ENCODE measurements at places on chromosomes 6 and 20.

DNA sequence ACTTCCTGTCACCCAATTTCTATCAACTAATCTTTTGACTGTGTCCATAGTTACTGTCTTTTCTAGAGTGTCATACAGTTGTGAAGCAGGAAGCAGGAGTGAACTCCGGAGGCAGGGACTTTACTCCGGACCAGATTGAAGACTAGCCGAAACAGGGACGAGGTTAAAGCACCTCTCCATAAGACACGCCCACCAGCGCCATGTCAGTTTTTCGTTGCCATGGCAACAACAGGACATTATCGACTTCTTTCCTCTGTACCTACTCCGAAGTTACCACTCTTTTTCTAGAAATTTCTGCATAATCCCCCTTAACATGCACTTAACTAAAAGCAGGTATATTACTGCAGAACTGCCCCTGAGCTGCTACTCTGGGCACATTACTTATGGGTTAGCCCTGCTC lies 25.2 kb downstream of the TRIM38 start:
- no peak for DNase-seq

- no peak for DNase-seq
These were observed 25.4 kb downstream of the ZMYND8 start for GRCh38 chr20:47330933-47331708.

DNA sequence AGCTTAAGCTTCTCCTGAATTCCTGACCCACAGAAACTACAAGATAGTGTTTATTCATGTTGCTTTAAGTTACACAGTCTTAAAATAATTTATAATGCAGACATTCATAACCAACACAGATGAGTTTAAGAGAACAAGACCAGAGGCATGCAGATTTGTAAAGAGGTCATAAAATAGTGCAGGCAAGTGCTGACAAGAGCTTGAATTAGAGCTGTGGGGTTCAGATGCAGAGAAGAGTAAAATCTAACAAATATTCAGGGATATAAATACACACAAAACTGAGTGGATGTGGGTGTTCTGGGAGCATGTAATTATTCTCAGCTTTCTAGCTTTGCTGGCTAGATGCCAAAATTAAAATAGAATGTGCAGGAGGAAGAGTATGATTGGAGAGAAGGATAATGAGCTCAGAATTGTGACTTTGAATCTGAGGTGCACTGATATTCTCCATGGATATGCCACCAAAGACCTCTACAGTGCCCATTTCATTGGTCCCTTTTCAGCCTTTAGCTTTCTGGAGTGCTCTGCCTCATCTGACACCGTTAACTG lies 291.9 kb upstream of the SGK1 start:
- DNase-seq = no peak

DNA sequence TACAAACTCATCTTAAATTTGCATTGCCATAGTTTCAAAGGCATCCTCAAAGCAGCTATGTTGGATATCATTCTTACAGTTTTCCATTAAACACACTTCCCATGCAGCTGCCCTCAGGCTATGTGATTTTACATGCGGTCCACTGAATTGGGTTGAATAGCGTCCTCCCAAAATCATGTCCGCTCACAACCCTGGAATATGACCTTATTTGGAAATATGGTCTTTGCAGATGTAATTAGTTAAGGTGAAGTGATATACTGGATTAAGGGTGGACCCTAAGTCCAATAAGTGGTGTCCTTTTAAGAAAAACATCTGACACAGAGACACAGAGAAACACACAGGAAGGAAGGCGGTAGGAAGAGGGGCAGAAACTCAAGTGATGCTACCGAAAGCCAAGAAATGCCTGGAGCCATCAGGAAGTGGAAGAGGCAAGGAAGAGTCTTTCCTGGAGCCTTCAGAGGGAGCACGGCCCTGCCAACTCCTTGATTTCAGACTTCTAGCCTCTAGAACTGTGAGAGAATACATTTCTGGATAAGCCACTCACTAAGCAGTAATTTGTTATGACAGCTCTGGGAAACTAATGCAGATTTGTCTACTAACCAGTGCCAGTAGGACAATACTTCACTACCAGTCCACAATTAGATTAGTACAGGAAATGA lies 42.7 kb upstream of the NHSL1 start:
- DNase-seq = no peak

DNA sequence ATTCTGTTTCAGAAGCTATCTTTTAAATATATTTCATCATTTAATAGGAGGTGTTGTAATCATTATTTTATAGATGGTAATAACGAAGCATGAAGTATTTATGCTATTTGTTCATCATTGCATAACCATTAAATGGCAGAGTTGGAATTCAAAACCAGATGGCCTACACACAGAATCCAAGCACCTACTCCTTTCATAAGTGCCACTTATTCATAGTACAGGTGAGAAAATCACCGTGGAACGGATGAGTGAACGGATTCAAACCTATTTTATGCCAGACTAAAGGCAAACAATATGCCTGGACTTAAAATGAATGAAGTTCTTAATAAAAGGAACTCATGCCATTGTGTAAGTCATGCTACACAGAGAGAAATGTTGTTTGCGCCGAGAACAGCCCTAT lies 397.9 kb upstream of the ADGRB3 start:
- no peak for DNase-seq

DNA sequence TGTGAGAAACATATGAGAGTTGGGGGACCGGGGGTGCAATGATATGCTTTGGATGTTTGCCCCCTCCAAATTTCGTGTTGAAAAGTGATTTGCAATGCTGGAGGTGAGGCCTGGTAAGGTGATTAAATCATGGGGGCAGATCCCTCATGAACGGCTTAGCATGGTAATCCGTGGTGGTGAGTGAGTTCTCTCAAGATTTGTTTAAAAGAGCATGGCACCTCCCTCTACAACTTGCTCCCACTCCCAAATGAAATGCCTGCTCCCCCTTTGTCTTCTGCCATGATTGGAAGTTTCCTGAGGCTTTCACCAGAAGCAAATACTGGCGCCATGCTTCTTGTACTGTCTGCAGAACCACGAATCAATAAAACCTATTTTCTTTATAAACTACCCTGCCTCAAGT lies 2.5 kb downstream of the DEK start:
- DNase-seq = no peak

GRCh38 chr6:119187596-119187995 lies 109.1 kb upstream of the FAM184A start:
- DNase-seq = no peak

GRCh38 chr6:169997930-169998218 lies 246.5 kb downstream of the ERMARD start:
- DNase-seq = no peak

DNA sequence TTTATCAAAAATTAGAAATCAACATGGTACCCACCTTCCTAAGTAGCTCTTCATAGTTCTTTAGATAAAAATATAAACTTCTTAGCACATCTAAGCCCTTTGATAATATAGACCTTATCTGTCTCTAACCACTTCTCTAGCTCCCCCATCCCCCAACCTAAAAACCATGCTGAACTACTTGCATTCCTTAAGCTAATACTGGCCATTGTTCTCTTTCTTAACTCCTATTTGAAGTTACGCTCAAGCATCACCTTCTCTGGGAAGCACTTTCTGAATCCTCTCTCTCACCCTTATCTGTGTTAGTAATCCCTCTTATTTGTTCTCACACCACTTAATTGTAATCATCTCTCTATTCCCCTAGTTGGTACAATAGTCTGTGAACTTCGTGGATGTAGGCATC lies 153.0 kb downstream of the PHF3 start:
- no peak for DNase-seq

GRCh38 chr6:136647363-136647852 lies 97.2 kb upstream of the MAP7 start:
- DNase-seq = no peak

- no peak for DNase-seq
These were observed 63.0 kb downstream of the HIVEP1 start for GRCh38 chr6:12075067-12075563.

DNA sequence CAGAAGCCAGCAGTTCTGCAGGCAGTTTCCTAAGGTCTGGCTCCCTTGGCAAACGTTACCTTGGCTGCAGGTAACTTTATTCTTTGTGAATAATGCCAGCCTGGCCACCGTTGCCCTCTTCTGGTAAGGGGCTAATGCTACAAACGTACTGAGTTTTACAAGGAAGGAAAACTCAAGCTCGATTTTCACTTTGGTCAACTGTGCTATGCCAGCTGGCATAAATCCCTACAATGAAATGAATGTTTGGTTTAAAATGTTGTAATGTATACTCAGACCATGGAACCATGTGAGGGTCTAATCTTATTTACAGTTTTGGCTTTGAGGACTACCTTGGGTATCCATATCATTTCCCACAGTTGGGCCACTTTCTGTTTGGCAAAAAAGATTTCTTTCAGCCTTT lies 101.4 kb downstream of the SLX4IP start:
- DNase-seq = peak; percentile 55

GRCh38 chr6:4812068-4812467 lies 35.9 kb downstream of the CDYL start:
- DNase-seq = no peak

Data from NCI-H2029 (cell line).